ENCODE measurements at places on chromosomes 5 and 9. TPM values are rescaled to one million over a fixed set of nuclear protein-coding genes. Genes with fewer than 3 reads are reported as not detected.

DNA sequence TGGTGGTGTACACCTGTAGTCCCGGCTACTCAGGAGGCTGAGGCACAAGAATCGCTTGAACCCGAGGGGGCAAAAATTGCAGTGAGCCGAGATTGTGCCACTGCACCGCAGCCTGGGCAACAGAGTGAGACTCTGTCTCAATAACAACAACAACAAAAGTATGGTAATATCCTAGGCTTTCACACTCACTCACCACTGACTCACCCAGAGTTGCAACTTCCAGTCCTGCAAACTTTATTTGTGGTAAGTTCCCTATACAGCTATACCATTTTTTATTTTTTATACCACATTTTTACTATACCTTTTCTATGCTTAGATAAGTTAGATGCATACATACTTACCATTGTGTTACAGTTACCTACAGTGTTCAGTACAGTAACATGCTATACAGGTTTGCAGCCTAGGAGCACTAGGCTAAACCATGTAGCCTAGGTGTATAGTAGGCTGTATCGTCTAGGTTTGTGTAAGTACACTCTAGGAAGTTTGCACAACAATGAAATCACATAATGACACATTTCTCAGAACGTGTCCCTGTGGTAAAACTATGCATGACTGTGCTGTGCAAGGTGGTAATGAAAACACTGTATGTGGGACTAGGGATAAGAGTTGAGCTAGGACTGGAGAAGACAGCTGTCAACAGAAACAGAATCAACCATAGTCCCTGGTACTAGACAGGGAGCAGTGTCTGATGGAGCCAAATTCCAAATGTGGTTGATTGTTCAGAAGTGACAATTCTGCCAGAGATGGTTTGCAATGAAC is 109.5 kb upstream of the RAD23B start:
- no peaks in the 10 kb centered on the region for H3K36me3 ChIP-seq
- H3K4me3 ChIP-seq = no peak overlapping the region
- H3K27ac ChIP-seq = no peak overlapping the region
- H3K4me1 ChIP-seq = peaks cover 18% of the 10 kb centered on the region

GRCh38 chr9:96448546-96449170 is 1.3 kb upstream of the HABP4 start:
- peaks cover 20% of the 10 kb centered on the region for H3K4me1 ChIP-seq
- no peaks in the 10 kb centered on the region for H3K36me3 ChIP-seq
- no peak overlapping the region for H3K27ac ChIP-seq
- peaks cover 19% of the 10 kb centered on the region for H3K27me3 ChIP-seq
- no peak overlapping the region for H3K4me3 ChIP-seq

GRCh38 chr5:160420331-160420610 is 1.4 kb upstream of the PTTG1 start:
- DNase-seq = no peak
- no peak overlapping the region for H3K4me3 ChIP-seq
- H3K27ac ChIP-seq = peak overlapping the region; percentile 86
- no peaks in the 10 kb centered on the region for H3K36me3 ChIP-seq
- H3K4me1 ChIP-seq = peaks cover 23% of the 10 kb centered on the region

DNA sequence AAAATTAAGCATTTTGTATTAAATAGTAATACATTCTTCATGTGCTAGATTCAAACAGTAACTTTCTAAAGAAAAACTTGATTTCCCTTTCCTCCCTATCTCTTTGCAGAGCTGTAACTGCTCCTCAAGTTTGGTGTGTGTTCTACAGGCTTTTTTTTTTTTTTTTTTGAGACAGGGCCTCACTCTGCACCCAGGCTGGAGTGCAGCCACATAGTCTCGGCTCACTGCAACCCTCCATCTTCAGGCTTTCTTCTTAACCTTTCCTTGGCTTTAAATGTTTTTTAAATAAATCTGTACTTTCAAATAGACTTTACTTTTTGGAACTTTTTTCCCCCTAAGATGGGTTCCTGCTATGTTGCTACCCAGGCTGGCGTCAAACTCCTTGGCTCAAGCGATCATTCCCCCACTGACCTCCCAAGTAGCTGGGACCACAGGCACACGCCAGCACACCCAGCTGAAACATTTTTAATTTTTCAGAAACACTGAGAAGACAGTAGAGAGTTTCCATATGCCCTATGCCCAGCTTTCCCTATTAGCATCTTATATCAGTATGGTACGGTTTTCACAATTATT is 9.1 kb downstream of the NDFIP1 start:
- H3K27ac ChIP-seq = no peak overlapping the region
- no peaks in the 10 kb centered on the region for H3K36me3 ChIP-seq
- no peak overlapping the region for H3K4me3 ChIP-seq
- DNase-seq = no peak
- no peaks in the 10 kb centered on the region for H3K27me3 ChIP-seq
- H3K4me1 ChIP-seq = no peaks in the 10 kb centered on the region

DNA sequence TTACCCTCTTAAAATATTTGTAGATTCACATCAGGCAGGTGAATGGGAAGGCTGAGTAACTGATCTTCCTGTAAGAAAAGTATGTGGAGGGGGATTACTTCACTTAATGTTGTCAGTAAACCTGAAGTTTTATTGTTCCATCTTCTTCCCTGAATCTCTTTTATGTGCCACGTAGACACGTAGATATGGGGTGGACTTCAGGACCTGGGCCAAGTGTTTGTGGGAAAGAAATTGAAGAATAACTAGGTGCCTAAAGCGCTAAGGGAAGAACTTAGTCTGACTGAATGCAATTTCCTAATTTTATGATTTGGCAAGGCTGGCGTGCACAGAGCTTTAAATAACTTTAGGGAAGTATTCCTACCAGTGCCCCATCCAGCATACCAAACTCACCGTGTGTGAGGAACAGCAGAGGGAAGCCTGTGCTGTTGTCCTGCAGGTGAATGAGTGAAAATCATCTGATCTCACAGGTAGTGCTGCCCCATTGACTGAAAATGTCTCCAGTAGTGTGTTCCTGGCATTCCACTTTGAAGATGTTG is 323.4 kb downstream of the KDM4C start:
- no peaks in the 10 kb centered on the region for H3K4me1 ChIP-seq
- H3K27ac ChIP-seq = no peak overlapping the region
- no peaks in the 10 kb centered on the region for H3K36me3 ChIP-seq
- no peak for DNase-seq
- H3K4me3 ChIP-seq = no peak overlapping the region
- H3K27me3 ChIP-seq = no peaks in the 10 kb centered on the region

DNA sequence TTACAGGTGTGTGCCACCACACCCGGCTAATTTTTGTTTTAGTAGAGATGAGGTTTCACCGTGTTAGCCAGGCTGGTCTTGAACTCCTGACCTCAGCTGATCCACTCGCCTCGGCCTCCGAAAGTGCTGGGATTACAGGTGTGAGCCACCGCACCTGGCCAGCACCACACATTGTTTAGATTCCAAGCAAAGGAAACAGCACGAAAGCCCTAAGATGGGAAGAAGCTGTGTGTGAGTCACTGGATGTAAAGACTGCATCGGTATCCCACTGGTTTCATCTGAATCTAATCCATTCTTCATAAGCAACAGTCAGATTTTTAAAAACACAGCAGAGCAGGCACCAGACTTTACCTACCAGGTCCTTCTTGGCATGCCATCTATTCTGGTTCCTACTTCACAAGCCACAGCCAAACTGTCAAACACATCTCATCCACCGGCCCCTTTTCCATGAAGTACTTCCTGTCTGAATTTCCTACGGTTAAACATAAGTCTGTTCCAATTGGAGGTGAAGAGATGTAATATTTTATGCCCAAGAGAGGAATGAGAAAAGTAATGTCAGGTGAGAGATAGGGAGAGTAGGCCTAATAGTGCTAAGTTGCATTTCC is 17.4 kb downstream of the UBTD2 start:
- H3K4me1 ChIP-seq = peaks cover 7% of the 10 kb centered on the region
- no peak overlapping the region for H3K27ac ChIP-seq
- no peak overlapping the region for H3K4me3 ChIP-seq
- DNase-seq = no peak
- no peaks in the 10 kb centered on the region for H3K27me3 ChIP-seq

- H3K4me1 ChIP-seq = no peaks in the 10 kb centered on the region
- DNase-seq = no peak
- no peaks in the 10 kb centered on the region for H3K36me3 ChIP-seq
- no peak overlapping the region for H3K27ac ChIP-seq
- H3K4me3 ChIP-seq = no peak overlapping the region
- H3K27me3 ChIP-seq = no peaks in the 10 kb centered on the region
Observed at GRCh38 chr5:99191206-99191745, 262.5 kb upstream of the CHD1 start.

- no peaks in the 10 kb centered on the region for H3K27me3 ChIP-seq
- DNase-seq = no peak
- H3K36me3 ChIP-seq = no peaks in the 10 kb centered on the region
Observed at GRCh38 chr5:60018091-60018490, 124.6 kb upstream of the PDE4D start.

DNA sequence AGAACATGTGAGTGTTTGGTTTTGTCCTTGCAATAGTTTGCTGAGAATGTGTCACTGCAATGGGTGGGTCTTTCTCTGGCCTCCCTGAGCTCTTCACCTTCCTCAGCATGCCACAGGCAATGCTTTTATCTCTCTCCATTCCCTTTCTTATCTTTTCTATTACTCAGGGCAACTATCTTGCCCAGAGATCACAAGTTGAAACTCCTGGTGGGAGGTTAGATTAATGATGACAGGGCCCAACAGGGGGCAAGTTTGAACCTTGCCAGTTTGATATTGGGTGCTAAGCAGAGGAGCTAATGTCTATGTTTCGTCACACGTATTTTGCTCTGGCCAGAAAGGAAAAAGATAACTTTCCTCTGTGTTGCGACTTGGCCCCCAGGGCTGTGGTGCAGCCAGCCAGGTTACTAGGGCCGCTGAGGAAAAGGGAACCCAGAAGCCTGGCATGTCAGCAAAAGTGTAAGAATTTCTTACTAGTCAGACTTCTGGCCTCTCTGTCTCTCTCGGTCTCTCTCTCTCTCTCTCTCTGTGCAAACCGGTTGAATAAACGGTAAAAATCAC is 299.3 kb upstream of the POU5F2 start:
- no peak overlapping the region for H3K4me3 ChIP-seq
- no peaks in the 10 kb centered on the region for H3K27me3 ChIP-seq
- H3K27ac ChIP-seq = no peak overlapping the region
- no peaks in the 10 kb centered on the region for H3K36me3 ChIP-seq
- no peak for DNase-seq

- DNase-seq = no peak
- no peak overlapping the region for H3K4me3 ChIP-seq
- H3K27ac ChIP-seq = no peak overlapping the region
- H3K4me1 ChIP-seq = no peaks in the 10 kb centered on the region
- H3K36me3 ChIP-seq = no peaks in the 10 kb centered on the region
Observed at GRCh38 chr9:97819735-97820134, 33.3 kb upstream of the FOXE1 start.

DNA sequence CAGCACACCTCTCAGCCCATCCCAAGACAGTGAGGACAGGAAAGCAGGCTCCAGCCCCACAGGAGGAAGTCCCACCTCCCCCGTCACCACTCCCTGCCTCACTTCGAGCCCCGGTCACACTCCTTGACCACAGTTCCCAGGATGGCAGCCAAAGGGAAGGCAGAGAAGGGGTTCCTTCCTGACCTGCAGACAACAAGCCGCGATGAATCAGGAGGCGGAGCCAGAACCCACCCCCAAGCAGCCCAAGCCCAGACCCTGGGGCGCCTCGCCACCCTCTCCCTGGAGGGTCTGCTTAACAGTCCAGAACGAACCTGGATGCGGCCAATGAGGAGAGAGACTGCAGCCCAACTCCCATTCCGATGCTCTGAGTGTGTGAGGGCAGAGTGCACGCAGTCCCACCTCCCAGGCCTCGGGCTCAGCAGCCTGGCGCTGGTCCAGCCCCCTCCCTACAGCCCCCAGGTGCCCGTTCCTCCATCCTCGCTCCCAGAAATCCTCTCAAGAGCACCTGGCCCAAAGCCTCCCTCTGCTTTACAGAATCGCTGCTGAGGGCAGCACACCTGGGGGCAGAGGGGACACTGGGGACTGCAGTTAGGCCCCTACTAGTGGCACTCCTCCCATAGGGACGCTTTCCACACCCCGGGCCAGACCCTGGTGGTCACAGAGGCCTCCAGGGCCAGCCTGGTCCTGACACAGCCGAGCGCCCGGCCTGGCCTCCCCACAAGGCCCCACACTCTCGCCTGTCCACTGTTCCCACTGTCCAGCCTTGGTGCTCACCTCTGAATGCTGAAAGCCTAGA is 69.6 kb upstream of the LRRTM2 start:
- H3K27me3 ChIP-seq = no peaks in the 10 kb centered on the region
- no peak overlapping the region for H3K4me3 ChIP-seq
- H3K4me1 ChIP-seq = no peaks in the 10 kb centered on the region
- no peak overlapping the region for H3K27ac ChIP-seq
- no peaks in the 10 kb centered on the region for H3K36me3 ChIP-seq

- peak; percentile 37 for DNase-seq
- peaks cover 6% of the 10 kb centered on the region for H3K4me1 ChIP-seq
- H3K36me3 ChIP-seq = no peaks in the 10 kb centered on the region
- peaks cover 54% of the 10 kb centered on the region for H3K27me3 ChIP-seq
Observed at GRCh38 chr5:132011622-132012343, at the start of gene ACSL6. Gene ACSL6 (minus strand): TSS chr5:132011658. CDS start chr5:132011553, 105 bp downstream.

DNA sequence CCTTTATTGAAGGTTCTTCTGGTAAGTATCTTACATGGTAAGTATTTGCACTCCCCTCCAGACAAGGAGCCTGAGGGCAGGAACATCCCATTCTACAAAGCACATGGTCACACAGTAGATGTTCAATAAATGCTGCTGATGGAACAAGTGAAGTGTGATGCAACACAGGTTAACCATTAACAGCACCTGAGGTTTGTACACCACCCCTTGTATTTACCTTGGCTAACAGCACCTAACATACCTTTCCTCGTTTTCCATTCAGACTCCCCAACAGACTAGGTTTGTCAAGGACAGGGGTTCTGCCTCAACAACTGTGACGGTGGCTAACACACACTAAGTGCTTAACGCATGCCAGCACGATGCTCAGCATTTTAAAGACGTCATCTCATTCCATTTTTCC is 213.6 kb downstream of the MAPKAP1 start:
- H3K4me3 ChIP-seq = no peak overlapping the region
- no peaks in the 10 kb centered on the region for H3K36me3 ChIP-seq
- peak; percentile 16 for DNase-seq

DNA sequence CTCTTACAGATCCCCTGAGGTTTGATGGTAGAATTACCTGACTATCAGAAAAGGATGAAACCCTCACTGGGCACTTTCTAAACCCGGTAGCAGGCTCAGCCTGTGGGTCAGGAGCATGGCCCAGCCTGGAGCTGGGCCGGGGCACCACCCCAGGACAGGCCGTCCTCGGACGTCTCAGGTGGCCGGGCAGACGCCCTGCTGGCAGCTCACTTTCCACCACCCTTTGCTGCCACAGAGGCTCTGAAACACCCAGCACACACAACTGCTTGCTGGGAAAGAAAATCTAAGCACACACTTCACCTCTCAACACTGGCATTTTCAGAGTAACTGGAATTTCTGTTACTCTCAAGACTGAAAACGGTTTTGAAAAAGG is 4.4 kb downstream of the UBAC1 start:
- no peak overlapping the region for H3K27ac ChIP-seq
- peaks cover 9% of the 10 kb centered on the region for H3K4me1 ChIP-seq
- no peaks in the 10 kb centered on the region for H3K27me3 ChIP-seq
- DNase-seq = no peak
- no peak overlapping the region for H3K4me3 ChIP-seq

The LRRC19 gene
- total RNA-seq = 93.5 TPM

The CCDC152 gene
- not detected for total RNA-seq

The CEL gene
- total RNA-seq = 0.27 TPM

The CMYA5 gene
- total RNA-seq = 3.4 TPM

The NTNG2 gene
- 1.1 TPM for total RNA-seq

The ANKRD18B gene
- not detected for total RNA-seq

The PHF24 gene
- not detected for total RNA-seq

The CDKN2B gene
- total RNA-seq = 201 TPM
